ENCODE measurements at places on chromosomes 1 and 21. TPM values are rescaled to one million over a fixed set of nuclear protein-coding genes. Genes with fewer than 3 reads are reported as not detected.

- no peak for DNase-seq
These were observed 90.7 kb downstream of the VPS13D start for GRCh38 chr1:12320486-12320885.

- DNase-seq, result no peak
These were observed 2.0 kb downstream of the USP33 start for GRCh38 chr1:77757603-77758002.

DNA sequence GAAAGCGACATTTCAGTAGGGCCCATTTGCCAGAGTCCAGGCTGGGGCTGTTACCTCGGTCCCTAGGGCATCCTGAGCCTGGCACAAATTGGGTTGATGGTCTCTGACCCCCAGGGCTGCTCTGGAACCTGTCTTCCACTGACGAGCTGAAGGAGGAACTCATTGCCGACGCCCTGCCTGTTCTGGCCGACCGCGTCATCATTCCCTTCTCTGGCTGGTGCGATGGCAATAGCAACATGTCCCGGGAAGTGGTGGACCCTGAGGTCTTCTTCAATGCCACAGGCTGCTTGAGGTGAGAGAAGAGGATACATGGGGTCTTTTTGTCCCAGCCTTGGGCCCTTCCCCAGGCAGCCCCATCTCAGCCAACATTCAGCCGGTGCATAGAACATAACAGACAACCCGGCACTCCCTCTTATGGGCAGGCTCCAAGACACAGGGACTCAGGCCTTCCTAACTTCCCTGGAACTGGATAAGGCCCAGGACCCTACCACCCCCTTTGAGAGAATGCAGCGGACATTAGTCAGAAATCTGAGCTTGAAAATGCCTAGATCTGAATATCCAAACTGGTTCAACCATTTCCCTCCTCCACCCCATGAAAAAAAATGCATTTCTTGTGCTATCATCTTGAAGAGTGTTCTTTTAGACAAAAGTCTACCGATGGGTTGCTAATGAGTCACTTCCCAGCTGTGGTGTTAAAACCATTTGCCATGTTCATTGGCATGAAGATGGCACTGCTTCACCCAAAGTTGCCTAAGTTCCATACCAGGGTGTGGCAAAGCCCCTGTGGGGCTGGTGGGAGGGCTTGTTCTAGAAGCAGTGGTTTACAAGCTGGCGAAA, 35.4 kb downstream of the PKP1 start:
- no peak for DNase-seq

DNA sequence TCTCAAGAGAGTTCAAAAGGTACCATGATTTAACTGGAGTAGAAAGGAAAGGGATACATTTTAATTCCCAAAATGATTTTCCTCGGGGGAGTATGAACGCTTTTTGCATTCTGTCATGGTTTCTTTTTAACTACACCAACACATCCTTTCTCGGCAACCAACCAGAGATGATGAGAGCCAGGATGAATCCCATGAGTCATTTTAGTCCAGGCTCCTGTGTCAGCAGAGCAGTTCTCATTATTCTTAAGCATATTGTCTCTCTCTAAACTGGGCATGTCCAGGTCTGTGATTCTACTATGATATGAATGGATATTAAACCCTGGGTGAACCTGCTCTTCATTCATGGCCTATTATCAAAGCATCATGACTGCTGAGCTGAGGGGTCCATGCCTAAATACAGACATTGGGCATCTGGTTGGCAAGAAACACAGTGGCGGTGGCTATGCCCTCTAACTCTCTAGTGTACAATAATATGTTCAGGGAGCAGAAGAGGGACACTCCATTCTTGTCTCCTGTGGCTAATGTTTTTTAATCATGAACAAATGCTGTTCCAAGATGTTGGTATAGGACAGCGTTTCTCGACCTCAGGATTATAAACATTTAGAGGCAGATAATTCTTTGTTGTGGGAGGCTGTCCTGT, 124.3 kb upstream of the ESRRG start:
- DNase-seq, result no peak

DNA sequence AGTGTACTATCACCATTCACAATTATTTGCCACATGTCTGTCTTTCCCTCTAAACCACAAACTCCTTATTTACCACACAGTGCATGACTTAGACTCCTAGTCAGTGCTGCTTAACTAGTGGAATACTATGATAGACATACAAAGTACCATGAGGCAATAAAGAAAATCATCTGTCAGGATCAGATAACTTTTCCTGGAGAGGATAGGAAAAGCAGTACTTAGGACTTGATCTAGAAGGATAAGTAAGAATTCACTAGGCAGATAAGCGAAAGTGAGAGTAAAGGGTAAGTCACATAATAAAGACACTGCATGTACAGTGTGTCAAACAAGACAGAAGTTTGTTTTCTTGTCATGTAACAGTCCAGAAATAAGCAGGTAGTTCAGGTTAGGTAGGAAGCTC, 21.2 kb upstream of the TSPAN1 start:
- DNase-seq, result no peak

GRCh38 chr1:187517546-187517945, 688.8 kb downstream of the PLA2G4A start:
- DNase-seq, result no peak

DNA sequence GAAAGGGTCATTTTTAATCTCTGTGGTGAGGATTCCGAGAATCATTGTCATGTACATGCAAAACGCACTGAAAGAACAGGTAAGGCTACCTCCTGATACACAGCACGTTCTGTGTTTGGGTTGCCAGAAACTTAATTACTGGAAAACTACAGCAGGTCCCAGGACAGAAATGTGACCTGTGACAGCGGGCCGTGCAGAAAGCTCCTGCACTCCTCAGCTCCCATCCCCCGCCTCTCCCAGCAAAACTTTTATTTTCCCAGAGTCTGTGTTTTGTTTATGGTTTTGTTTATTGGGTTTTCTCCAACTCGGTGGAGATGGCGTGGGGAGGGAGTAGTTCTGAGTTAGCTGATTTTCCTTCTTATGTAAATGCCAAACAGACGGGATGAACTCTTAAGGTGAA, 44.7 kb downstream of the SLC44A3 start:
- no peak for DNase-seq

The TTC24 gene
- total RNA-seq, result not detected

The TCEA3 gene
- 81.0 TPM for total RNA-seq

The HPDL gene
- total RNA-seq, result not detected

The LAPTM5 gene
- total RNA-seq, result 23.9 TPM

All from left ventricle myocardium superior (tissue), 1 donor.